ENCODE measurements at places on chromosomes 1 and 21.
A peak's percentile ranks its signal among the peaks of the same experiment; 100 is the strongest.

GRCh38 chr21:33836408-33836807 is 79.2 kb downstream of the ATP5PO start:
- peak; percentile 83 for DNase-seq

DNA sequence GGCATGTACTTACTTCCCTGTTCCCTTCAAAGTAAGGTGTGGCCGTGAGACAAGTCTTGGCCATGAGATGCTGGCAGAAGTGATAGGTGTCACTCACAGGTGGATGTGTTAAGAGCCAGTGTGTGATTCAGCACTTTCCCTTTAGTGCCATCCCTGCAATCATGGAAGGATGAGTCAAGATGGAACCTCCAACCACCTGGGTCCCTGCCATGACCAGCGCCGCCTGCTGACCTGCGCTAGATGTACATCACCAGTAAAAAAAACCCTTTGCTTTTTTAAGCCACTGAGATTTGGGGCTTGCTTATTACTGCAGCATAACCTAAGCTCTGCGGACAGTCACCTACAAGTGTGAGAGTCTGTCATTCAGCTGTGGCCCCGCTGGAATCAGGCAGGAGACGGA is 71.7 kb downstream of the TOMM20 start:
- DNase-seq: no peak

DNA sequence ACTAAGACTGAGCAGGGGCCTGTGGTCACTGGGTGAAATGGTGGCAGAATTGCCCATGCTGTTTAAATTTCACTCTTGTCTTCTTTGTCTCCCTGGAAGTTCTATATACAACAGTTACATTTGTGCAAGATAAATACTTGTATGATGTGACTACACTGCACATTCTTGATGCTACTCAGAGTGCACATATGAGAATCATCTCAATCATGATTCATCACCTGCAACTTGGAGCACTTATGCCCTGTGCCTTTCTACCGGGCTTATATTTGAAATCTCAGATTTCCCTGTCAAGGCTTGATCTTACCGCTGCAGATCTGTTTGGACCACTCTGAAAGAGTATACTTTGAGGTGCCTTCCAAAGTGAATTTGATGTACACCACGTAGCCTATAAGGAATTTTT is 10.6 kb downstream of the PGM1 start:
- no peak for DNase-seq

- no peak for DNase-seq
Measured at GRCh38 chr1:181577475-181577874, 94.2 kb downstream of the CACNA1E start.

DNA sequence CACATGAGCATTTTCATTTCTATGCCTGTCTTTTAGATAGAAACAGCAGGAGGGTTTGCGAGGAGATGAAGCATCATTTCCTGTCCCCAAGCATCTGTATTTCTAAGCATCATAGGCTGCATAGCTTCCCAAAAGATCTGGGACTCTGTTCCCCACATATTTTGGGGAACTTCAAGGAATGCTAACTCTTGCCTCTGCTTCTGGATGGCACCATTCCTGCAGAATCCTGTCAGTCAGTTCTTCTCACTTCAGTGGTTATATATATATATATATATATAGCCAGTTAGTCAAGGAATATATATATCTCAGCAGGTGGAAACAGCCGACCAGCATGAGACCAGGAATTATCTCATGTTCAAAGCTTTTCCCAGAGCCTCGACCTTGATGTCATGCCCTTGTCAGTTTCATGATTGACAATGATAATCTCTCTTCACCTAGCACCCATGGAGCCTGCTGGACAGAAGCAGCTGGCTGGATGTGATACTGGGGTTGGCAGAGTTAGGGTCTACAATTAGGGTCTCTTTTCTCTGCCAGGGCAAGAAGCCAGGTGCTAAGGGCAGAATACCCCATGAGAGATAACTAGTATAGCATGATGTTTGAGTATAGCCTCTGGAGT is 2.4 kb downstream of the PFKFB2 start:
- DNase-seq: no peak

DNA sequence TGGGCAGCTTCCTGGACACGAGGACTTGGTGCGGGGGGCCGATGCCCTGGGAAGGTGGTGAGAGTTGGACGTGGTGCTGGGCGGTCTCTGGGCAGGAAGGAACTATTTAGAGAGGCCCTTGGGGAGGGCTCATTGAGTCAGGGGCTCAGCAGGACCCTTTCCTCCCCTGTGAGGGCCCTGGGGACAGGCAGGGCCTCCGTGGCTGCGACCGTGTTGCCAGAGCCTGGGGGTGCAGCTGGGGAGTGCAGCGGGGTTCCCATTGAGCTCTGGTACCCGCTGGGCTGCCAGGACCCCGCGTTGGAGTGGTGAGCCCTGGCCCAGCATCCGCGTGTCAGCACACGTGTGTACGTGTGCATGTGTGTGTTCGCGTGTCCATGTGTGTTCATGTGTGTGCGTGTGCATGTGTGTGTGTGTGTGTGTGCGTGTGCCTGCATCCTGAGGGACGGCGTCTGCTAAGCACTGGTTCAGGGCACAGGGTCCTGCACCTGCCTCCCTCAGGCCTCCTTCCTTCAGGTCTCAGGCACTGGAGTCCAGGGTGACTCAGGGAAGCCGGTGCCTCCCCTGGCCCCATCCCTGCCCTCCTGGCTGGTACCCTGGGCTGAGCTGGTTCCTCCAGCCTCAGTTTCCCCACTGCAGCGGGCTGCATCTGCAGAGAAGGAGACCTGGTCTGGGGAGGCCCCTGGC is 10.7 kb downstream of the RNF223 start:
- DNase-seq: no peak

GRCh38 chr1:213931836-213932235 is 55.9 kb upstream of the PROX1 start:
- no peak for DNase-seq

DNA sequence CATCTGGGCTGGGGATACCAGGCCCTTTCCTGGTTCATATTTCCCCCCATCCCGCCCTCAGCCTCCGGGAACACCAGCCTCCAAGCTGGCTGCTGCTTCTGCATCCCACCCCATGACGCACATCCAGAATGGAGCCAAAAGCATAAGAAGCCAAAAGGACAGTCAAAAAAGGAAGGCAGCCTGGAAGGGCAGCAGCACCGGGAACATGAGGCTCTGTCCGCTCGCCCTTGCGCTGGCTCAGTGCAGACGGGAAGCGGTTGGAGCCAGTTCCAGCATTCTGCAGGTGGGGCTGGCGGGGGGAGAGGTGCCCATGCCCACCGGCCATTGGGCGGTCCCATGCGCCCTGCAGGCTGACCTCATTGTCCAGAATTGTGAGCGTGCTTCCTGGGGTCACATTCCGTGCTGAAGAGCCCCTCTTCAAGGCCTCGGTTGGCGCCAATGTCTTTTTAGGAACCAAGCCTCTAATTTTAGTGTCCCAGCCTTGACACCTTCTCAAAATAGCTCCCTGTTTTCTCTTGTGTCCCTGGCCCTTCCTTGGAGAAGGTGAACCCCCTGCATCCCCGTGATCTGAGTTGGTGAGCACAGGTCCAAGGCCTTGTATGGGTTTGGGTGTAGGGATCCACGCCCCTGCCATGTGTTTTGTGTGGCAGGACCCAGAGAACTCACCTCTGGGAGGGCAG is 28.4 kb upstream of the NPPB start:
- DNase-seq: peak; percentile 86

GRCh38 chr1:53409695-53410094 is 49.5 kb upstream of the DMRTB1 start:
- DNase-seq: no peak

DNA sequence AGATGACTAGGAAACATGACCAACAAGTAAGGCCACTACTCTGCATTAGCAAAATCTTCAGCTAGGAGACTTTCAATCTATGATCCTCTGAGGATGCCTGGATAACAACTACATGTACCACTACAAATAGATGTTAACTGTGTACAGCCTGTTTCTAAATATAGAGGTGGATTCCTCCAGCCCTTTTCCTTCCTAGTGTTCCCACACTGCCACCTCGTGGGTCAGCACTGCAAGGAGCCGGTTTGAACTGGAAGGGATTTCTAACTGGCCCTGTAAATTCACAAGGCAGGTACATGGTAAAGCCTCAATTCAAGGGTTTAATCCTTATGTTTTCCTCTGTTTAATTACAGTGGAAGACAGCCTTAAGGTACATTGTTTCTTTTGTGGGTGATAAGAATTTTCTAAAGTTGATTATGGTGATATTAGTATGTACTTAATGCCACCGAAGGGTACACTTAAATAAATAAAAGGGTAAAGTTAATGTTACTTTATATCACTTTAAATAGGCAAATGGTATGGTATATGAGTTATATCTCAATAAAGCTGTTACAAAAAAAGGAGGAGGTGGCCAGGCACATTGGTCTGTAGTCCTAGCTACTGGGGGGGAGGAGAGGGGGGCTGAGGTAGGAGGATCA is 14.4 kb downstream of the SMYD3 start:
- peak; percentile 85 for DNase-seq

DNA sequence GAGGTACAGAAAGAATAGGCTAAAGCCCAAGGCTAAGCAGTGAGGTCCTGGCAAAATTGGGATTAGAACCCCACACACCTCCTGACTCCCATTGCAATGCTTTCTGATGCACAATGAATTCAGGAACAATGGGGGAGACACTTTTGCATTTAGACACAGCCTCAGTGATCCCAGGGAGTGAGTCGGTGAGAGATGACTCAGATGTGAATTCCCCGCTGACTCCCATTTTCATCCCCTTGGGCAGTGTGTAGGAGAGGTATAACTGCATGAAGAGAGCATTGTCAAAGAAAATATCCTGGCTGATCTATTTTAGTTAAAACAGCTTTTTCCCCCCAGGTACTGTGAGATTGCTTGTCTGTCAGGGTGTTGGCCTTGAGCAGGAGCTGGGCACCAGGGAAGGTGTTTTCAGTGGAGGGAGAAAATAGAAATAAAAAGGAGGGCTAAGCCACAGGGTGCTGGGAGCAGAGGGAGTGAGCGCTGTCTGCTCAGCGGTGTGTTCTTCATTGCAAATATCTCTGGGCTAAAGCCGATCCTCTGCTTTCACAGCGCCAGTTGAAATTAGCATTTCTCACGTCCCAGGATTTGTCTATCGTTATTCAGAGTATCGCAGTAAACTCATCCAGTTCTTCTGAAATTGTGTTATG is 247.7 kb upstream of the PTBP2 start:
- no peak for DNase-seq

- DNase-seq: no peak
Measured at GRCh38 chr1:51669272-51669671, 52.4 kb downstream of the OSBPL9 start.

DNA sequence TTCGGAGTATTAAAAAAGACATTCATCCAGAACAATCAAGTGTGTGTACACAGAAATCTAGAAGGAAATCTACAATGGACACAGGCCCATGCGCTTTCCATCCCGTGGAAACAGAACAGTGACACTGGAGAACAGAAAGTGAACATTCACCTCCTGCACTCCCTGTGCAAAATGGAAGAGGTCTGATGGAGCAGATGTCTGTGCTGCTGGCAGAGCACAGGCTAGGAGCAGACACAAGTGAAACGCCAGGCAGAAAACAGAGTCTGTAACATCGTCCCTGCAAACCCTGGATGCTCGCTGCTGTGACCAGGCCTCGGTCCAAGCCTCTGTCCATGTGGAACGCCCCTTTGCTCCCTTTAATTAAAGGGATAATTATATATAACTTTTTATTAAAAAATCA is 36.1 kb downstream of the SLC45A1 start:
- DNase-seq: no peak

GRCh38 chr1:42767510-42768000 is 506 bp downstream of the C1orf50 start:
- DNase-seq: no peak

- no peak for DNase-seq
Measured at GRCh38 chr1:89649783-89650182, 16.9 kb downstream of the LRRC8C start.

GRCh38 chr1:115158181-115158580 is 68.9 kb upstream of the TSPAN2 start:
- DNase-seq: peak; percentile 82

DNA sequence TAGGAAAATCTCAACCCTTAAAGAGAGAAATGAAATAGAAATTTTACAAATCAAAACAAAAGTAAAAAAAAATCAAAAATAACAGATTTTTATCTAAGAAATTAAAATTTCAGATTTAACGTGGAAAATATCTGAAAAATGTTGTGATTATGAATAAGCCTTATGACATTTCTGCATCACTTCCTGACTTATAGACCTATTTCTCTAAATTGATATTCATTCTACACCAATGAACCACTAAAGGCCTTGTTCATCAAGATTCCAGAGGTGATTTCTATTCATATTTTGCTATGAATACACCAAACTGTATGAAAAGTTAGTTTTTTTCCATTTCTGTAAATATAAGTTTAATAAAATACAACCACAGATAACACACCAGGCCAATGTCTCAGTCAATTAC is 261.5 kb downstream of the SMYD3 start:
- no peak for DNase-seq

GRCh38 chr21:43684424-43684823 is 25.1 kb downstream of the RRP1B start:
- DNase-seq: no peak

- DNase-seq: no peak
Measured at GRCh38 chr1:209473025-209473424, 110.5 kb upstream of the CAMK1G start.

- no peak for DNase-seq
Measured at GRCh38 chr1:111747282-111747734, 8.1 kb upstream of the INKA2 start.

- no peak for DNase-seq
Measured at GRCh38 chr1:156608981-156609380, 7.7 kb upstream of the GPATCH4 start.

- DNase-seq: no peak
Measured at GRCh38 chr21:35764077-35764476, 296.2 kb downstream of the SETD4 start.

DNA sequence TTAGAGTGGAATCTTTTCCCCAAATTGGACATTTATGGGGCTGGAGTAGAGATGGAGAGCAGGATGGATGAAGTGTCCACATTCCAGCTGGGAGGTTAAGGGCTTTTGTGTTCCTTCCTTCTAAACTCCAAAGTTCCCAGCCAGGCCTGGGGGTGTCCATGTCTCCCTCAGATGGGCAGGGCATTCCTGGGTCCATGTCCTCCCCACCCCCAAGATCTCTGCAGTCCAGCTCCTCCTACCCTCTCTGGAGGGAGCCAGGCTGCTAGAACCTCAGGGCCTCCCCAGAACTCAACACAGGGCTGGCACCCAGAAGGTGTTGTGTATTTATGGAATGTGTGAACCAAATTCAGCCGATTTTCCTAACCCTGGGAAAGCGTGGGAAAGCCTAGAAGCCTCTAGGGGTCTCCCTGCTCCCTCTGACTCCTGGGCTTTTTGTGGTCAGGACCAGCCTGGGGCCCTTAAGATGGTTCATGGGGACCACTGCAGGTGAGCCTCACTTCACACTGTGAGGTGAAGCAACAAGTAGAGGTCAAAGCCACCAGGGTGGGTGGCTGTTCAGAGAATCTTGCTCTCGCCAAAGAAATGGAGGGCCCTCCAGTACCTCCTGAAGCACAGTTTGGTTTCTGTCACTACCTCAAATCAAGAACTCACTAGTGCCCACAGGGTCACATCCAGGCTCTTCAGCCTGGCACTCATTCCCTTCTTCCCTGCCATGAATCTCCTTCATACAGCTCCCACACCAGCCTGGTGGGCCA is 54.8 kb downstream of the GLIS1 start:
- DNase-seq: no peak

GRCh38 chr21:45943630-45944540 is 37.7 kb upstream of the COL6A1 start:
- no peak for DNase-seq

- no peak for DNase-seq
Measured at GRCh38 chr1:203655671-203656070, 29.0 kb downstream of the ATP2B4 start.

All from posterior vena cava (tissue), 2 donors.